ENCODE measurements at places on chromosomes 11 and 22.

GRCh38 chr22:46829117-46829891 lies 66.9 kb downstream of the TBC1D22A start:
- DNase-seq: no peak

GRCh38 chr11:134339756-134340155 lies 8.0 kb downstream of the GLB1L2 start:
- DNase-seq: no peak

GRCh38 chr11:86802146-86802545 lies 1.8 kb downstream of the PRSS23 start:
- no peak for DNase-seq

- DNase-seq: no peak
These were observed 24.9 kb downstream of the COMMD9 start for GRCh38 chr11:36264011-36264972.

- no peak for DNase-seq
These were observed 44.2 kb downstream of the MYO18B start for GRCh38 chr22:25786165-25786564.

DNA sequence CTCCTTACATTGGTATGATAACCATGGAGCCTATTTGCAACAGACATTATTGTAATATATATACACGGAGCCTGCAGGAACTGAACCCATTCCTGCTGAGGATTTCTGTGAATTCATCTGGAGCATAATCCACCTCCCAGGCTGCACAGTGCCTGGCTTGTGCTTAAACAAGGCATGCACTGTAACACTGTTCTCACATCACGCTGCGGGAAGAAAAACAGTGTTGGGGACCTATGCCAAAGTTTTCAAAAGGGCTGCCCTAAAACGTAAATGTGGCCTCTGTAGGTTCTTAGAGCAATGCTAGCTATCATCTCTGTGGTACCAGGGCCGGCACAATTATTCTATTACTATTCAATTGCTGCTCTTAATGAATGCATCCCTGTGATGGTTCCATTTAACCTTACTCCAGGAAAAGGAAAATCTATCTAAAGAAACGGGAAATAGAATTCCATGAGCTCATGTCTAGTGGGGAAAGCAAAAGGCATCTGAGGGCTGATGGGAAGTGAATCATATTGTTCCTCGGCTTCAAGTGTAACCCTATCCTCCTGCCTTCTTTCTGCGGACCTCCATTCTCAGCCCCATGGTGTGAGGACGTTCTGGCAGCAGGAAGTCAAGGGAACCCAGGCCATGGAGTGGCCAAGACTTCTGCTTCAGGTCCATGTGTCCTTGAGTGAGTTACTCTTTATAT lies 525.5 kb downstream of the SOX6 start:
- no peak for DNase-seq
